ENCODE measurements at places on chromosomes 5 and 9. TPM values are rescaled to one million over a fixed set of nuclear protein-coding genes. Genes with fewer than 3 reads are reported as not detected.

CER1 gene
- 1.0 TPM for total RNA-seq

NXNL2 gene
- 2.2 TPM for total RNA-seq

FAM221B gene
- total RNA-seq: 0.07 TPM

COL5A1 gene
- total RNA-seq: 549 TPM

TICAM2 gene
- 1.6 TPM for total RNA-seq

PCDHB14 gene
- total RNA-seq: 7.1 TPM

TTC39B gene
- 6.0 TPM for total RNA-seq

PHPT1 gene
- total RNA-seq: 168 TPM

IL11RA gene
- total RNA-seq: 113 TPM

GRCh38 chr9:97041898-97042297, 3.0 kb upstream of the CTSV start:
- H3K4me3 ChIP-seq: no peak overlapping the region
- H3K27me3 ChIP-seq: peaks cover 17% of the 10 kb centered on the region
- peaks cover 6% of the 10 kb centered on the region for H3K36me3 ChIP-seq
- no peak for DNase-seq

- peaks cover 18% of the 10 kb centered on the region for H3K27me3 ChIP-seq
- DNase-seq: no peak
- no peak overlapping the region for H3K27ac ChIP-seq
- no peak overlapping the region for H3K4me3 ChIP-seq
Observed at GRCh38 chr9:98536542-98537173, 172.1 kb downstream of the GABBR2 start.

DNA sequence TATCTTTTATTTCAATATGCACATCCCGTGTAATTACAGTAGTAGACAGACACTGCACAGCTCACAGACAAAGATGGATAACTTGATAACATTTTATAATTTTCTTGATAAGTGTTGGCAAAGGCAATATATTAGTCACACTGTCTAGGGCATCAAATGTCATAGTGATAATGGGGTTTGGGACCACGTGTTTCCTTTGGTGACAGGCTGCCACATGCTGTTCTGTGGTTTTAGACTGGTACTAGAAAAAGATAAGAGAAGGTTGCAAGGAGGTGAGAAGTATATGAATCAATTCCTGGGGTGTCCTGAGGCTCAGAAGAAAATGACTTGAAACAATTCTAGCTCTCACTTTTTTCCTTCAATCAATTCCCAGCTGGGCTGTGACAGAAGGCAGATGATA, 258.8 kb upstream of the CHD1 start:
- DNase-seq: no peak
- H3K36me3 ChIP-seq: no peaks in the 10 kb centered on the region
- no peak overlapping the region for H3K27ac ChIP-seq
- H3K4me1 ChIP-seq: no peaks in the 10 kb centered on the region

- no peaks in the 10 kb centered on the region for H3K27me3 ChIP-seq
- DNase-seq: no peak
- peak overlapping the region; percentile 94 for H3K27ac ChIP-seq
- peak overlapping the region; percentile 92 for H3K4me3 ChIP-seq
- peaks cover 14% of the 10 kb centered on the region for H3K4me1 ChIP-seq
- H3K36me3 ChIP-seq: peaks cover 5% of the 10 kb centered on the region
Observed at GRCh38 chr5:134738963-134739661, 764 bp downstream of the CAMLG start.

DNA sequence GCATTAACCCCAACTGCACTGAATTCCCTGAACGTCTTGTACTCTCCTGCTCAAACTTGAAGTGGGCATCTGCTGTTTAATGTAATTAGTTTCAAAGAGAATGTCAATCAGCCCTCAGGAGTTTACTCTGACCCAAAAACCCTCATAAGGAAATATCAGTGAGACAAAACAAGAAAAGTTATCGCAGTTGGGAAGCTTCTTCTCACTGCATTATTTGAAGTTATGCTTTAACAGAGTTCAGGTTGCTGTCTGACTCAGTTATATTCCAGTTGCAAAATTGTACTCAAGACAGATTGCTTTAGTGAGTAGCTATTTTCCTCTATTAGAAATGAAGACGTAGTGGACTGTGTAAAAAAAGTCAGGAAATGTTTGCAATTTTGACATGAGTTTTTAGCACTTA, 52.1 kb downstream of the PPIC start:
- no peaks in the 10 kb centered on the region for H3K27me3 ChIP-seq
- no peak overlapping the region for H3K4me3 ChIP-seq
- no peaks in the 10 kb centered on the region for H3K4me1 ChIP-seq
- peaks cover 4% of the 10 kb centered on the region for H3K36me3 ChIP-seq

GRCh38 chr9:87336407-87336806, 161.3 kb upstream of the DAPK1 start:
- H3K36me3 ChIP-seq: no peaks in the 10 kb centered on the region
- no peak for DNase-seq
- H3K27me3 ChIP-seq: no peaks in the 10 kb centered on the region
- H3K27ac ChIP-seq: no peak overlapping the region
- peaks cover 31% of the 10 kb centered on the region for H3K4me1 ChIP-seq
- no peak overlapping the region for H3K4me3 ChIP-seq

GRCh38 chr9:86947146-86948073, at the start of gene GAS1:
GAS1 (minus strand) TSS chr9:86947506; CDS start chr9:86946779, 727 bp downstream.
- H3K27ac ChIP-seq: peak within 1 kb of the TSS; percentile 95
- peak within 1 kb of the TSS; percentile 86 for H3K4me3 ChIP-seq
- H3K27me3 ChIP-seq: peaks cover 9% of the 10 kb centered on the region
- peaks cover 5% of the 10 kb centered on the region for H3K36me3 ChIP-seq

DNA sequence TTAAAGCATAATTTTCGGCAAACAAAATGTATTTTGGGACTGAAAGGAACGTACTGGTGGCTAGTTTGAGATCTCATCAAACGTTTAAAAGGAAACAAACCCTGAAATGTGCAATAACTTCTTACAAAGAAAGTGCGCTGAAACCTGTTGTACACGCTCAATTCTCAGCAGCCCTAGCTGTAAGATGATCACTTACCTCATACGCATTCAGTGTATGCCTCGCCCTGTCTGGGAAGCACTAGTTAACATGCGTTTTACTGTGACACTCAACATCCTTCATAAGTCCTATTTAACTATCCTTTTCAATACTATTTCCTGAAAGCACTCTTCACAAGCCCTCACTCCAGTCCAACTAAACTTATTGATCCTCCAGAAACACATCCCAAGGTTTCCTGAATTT, 485.0 kb upstream of the EDIL3 start:
- peaks cover 27% of the 10 kb centered on the region for H3K4me1 ChIP-seq
- no peak for DNase-seq
- no peak overlapping the region for H3K4me3 ChIP-seq
- H3K27ac ChIP-seq: no peak overlapping the region
- H3K36me3 ChIP-seq: no peaks in the 10 kb centered on the region

DNA sequence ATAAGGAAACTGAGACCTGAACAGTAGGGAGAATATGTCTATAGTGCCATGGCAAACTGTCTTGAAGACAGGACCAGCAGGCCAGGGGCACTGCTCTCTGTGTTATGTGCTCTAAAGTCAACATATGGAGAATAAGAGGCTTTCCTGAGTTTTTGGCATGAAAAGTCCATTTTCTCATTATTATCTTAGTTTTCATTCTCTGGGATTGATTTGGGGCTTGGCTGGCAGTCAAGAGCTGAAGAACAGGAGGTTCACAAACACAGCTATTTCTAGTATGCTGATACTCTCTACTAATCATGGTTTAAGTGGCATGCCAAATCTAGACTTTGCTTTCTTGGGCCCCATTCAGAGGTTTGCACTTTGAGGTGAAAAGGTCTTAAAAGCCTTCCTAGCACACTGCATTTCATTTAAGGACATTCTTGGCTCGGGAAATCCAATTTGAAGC, 404.4 kb downstream of the ZNF608 start:
- peaks cover 1% of the 10 kb centered on the region for H3K4me1 ChIP-seq
- no peaks in the 10 kb centered on the region for H3K27me3 ChIP-seq
- no peak for DNase-seq

- peak overlapping the region; percentile 41 for H3K27ac ChIP-seq
- no peak overlapping the region for H3K4me3 ChIP-seq
- no peaks in the 10 kb centered on the region for H3K27me3 ChIP-seq
- DNase-seq: no peak
Observed at GRCh38 chr5:15717001-15717400, 217.0 kb downstream of the FBXL7 start.

DNA sequence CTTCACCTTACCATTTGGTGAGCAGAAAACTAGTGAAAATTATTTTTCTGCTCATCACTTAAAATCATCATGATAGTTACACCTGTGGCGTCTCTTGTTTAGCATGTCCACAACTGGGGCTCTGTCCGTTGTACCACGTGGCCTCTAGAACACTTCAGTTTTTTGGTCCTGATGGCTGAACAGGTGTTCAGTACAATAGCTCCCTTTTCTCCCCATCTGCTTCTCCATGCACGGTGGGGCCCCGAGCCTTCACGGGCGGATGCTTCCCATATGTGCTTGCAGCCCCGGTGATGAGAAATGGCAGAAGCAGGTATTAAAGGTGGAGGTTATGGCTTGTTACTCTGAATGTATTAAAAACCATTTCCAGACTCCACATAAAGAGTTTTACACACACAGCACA, 304.1 kb downstream of the CWC27 start:
- no peaks in the 10 kb centered on the region for H3K27me3 ChIP-seq
- H3K4me1 ChIP-seq: peaks cover 47% of the 10 kb centered on the region
- no peak overlapping the region for H3K4me3 ChIP-seq
- no peak for DNase-seq
- H3K27ac ChIP-seq: no peak overlapping the region

- peaks cover 29% of the 10 kb centered on the region for H3K4me1 ChIP-seq
- DNase-seq: no peak
Observed at GRCh38 chr5:56649569-56649968, 165.8 kb upstream of the MAP3K1 start.

- peaks cover 15% of the 10 kb centered on the region for H3K4me1 ChIP-seq
- DNase-seq: no peak
- H3K36me3 ChIP-seq: peaks cover 2% of the 10 kb centered on the region
- no peaks in the 10 kb centered on the region for H3K27me3 ChIP-seq
- H3K4me3 ChIP-seq: no peak overlapping the region
Observed at GRCh38 chr5:111997711-111998110, 240.7 kb upstream of the NREP start.

GRCh38 chr9:107251756-107252322, 31.2 kb upstream of the RAD23B start:
- peaks cover 36% of the 10 kb centered on the region for H3K4me1 ChIP-seq
- H3K36me3 ChIP-seq: no peaks in the 10 kb centered on the region
- H3K4me3 ChIP-seq: no peak overlapping the region
- peak overlapping the region; percentile 97 for H3K27ac ChIP-seq

DNA sequence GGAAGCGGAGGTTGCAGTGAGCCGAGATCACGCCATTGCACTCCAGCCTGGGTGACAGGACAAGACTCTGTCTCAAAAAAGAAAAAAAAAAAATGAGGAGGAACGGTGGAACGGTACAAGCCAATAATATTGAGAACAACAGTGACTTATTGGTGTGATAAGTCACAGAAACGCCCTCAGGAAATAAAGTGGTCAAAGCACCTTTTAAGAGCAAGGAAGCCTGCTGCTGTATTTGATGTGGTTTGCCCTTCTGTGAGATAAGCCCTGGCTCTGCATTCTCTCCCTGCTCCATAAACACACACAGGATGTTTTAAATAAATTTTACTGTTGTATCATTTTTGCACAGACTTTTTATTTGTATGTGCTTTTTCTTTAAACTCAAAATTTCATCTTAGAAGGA, 269.9 kb upstream of the MSX2 start:
- no peak overlapping the region for H3K4me3 ChIP-seq
- no peaks in the 10 kb centered on the region for H3K36me3 ChIP-seq
- no peaks in the 10 kb centered on the region for H3K27me3 ChIP-seq
- no peak overlapping the region for H3K27ac ChIP-seq
- no peak for DNase-seq
- H3K4me1 ChIP-seq: peaks cover 42% of the 10 kb centered on the region

- peak; percentile 17 for DNase-seq
- H3K27me3 ChIP-seq: no peaks in the 10 kb centered on the region
- H3K4me1 ChIP-seq: peaks cover 15% of the 10 kb centered on the region
- H3K4me3 ChIP-seq: no peak overlapping the region
- no peaks in the 10 kb centered on the region for H3K36me3 ChIP-seq
Observed at GRCh38 chr5:135628771-135629563, 50.2 kb upstream of the CXCL14 start.

DNA sequence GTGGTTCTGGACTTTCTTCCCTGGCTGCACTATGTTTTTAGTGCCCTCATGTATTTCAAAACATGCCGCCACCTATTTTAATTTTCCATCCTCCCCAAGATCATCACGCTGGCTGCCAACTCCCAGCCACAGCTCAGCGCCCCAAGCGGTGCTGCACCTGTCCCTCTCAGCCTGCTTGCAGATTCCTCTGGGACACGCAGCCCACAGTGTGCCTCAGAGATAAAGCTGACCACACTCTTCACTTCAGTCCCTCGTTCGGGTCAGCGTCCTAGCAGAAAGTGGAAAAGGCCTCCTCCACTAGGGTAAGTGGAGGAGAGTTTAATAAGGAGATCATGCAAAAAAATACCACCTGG, 56.2 kb upstream of the CKS2 start:
- DNase-seq: no peak
- H3K36me3 ChIP-seq: no peaks in the 10 kb centered on the region
- H3K27ac ChIP-seq: no peak overlapping the region
- H3K4me1 ChIP-seq: no peaks in the 10 kb centered on the region
- H3K4me3 ChIP-seq: no peak overlapping the region

- H3K4me1 ChIP-seq: no peaks in the 10 kb centered on the region
- no peak overlapping the region for H3K4me3 ChIP-seq
- peaks cover 37% of the 10 kb centered on the region for H3K27me3 ChIP-seq
- no peak overlapping the region for H3K27ac ChIP-seq
- no peaks in the 10 kb centered on the region for H3K36me3 ChIP-seq
Observed at GRCh38 chr5:175825893-175826292, 45.5 kb upstream of the CPLX2 start.

- H3K27me3 ChIP-seq: peaks cover 9% of the 10 kb centered on the region
- no peak overlapping the region for H3K4me3 ChIP-seq
- H3K27ac ChIP-seq: no peak overlapping the region
- no peaks in the 10 kb centered on the region for H3K4me1 ChIP-seq
Observed at GRCh38 chr9:133448487-133448972, 11.2 kb upstream of the CACFD1 start.

GRCh38 chr5:135718151-135718550, 116.3 kb upstream of the SLC25A48 start:
- H3K27me3 ChIP-seq: no peaks in the 10 kb centered on the region
- H3K4me1 ChIP-seq: peaks cover 50% of the 10 kb centered on the region
- H3K27ac ChIP-seq: no peak overlapping the region
- no peaks in the 10 kb centered on the region for H3K36me3 ChIP-seq
- DNase-seq: no peak

- peak; percentile 24 for DNase-seq
- peaks cover 5% of the 10 kb centered on the region for H3K36me3 ChIP-seq
- H3K27me3 ChIP-seq: no peaks in the 10 kb centered on the region
- peak overlapping the region; percentile 97 for H3K27ac ChIP-seq
- H3K4me1 ChIP-seq: peaks cover 46% of the 10 kb centered on the region
- H3K4me3 ChIP-seq: peak overlapping the region; percentile 94
Observed at GRCh38 chr9:27528886-27529315, 713 bp downstream of the MOB3B start.
